ENCODE measurements at places on chromosomes 11 and 22.

DNA sequence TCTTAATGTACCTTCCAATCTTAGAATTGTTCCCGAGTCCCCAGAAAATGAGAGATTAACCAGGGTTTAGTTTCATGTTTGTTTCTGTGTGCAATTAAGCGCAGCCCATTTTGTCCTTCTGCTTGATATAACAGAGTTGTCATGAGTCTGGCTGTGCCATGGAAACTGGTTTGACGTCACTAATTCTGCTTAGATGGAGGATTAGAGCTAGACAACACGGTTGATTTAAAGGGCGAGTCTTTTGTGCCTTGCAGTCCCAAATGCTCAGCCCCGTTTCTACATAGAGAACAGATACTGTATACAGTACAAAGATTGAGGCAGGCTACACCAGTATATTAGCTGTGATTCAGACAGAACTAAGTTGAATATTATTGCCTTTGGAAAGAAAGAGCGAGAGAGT lies 45.5 kb upstream of the ALKBH3 start:
- peak; percentile 71 for DNase-seq

- DNase-seq, result no peak
These were observed 135.4 kb downstream of the OSBP2 start for GRCh38 chr22:30829901-30830550.

- no peak for DNase-seq
These were observed 101.7 kb downstream of the DEUP1 start for GRCh38 chr11:93432247-93432646.

DNA sequence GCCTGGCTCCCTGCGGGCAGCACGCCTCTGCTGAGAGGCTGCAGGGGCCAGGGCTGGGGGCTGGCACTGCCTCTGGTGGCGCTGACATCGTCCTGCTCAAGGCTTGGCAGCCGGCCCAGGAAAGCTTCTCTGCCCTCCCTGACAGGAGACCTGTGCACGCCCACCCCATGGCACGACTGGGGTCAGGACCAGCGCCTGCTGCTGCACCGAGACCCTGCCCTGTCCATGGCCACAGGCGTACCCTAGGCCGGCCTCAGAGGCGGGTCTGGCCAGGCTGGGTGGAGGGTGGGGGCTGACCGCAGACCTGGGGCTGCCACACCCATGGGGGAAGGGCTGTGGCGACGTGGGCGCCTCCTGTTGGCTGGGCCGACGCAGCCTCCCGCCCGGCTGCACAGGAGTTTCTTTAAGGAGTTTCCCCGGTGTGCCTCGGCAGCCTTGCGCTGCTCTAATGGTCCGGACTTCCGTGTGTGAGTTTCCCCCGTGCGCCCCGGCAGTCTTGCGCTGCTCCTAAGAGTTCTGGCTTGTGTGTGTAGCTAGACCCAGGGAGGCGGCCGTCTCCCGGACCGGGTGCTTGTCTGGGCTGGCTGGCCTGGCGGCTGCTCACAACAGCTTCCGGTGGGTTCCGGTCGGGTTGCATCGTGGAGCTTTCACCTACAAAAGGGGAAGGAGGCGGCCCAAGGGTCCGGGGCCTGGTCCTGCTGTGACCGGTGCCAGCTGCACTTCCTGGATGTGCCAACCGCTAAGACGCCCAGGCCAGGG lies 4.6 kb downstream of the TRABD start:
- peak; percentile 71 for DNase-seq

DNA sequence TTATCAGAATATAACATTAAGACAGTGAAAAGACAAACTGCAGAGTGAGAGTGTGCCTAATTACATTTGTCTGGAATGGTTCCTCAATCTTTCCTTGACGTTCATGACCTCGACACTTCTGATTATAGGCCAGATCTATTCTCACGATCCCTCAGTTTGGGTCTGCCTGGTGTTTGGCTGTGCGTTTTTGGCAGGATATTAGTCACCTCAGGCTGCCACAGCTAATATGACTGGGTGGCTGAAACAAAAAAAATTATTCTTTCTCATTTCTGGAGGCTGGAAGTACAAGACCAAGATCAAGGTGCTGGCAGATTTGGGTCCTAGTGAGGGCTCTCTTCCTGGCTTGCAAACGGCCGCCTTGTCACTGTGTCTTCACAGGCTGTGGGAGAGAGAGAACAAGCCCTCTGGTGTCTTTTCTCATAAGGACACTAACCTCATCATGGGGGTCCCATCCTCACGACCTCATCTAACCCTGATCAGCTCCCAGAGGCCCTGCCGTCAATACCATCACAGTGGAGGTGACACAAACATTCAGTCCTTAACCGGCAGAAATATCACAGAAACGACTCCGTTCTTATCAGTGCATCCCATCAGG lies 23.2 kb downstream of the IFITM10 start:
- no peak for DNase-seq

GRCh38 chr11:31106326-31106725 lies 263.2 kb downstream of the DCDC1 start:
- peak; percentile 88 for DNase-seq

DNA sequence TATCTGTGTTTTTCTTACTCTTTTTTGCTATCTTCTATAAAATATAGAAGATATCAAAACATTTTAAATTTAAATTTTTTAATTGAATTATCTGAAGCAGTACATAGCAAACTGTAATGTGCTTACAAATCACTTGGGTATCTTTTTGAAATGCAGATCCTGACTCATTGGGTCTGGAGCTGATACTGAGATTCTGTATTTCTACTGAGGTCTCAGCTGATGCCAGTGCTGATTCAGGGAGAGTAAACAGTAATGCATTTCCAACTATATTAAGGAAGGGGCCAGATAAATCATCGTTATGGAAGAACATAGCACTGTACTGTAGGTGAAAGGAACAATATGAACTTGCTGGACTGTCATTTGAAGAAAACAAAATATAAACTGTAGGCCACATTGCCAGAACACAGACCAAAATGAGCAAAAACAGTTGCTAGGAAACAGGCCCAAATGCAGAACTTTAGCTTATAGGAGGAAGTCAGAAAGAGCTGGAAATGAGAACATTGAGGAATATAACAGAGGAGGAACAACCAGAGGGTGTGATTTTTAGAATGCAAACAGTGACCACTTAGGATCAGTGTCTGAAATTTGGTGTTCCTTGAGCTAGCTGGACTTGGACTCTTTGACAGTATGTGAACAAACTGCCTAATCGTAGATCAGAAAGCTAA lies 3.3 kb downstream of the ARL14EP start:
- DNase-seq, result no peak

DNA sequence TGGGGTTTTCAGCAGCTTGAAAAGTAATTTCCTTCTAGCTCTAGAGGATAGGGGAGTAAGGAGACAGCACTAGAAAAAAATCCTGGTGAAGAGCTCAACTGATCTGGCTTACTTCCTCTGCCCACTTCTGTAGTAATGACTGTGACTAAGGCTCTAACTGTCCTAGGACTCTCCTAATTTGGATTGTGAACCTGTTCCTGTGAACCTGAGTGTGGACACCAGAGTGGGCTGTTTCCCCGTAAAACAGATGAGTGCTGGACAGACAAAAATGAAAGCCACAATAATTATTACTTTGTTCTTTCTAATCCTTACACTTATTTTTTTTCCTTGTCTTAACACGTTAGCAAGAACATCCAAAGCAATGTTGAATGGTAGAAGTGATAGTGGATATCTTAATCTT lies 154.1 kb downstream of the AASDHPPT start:
- no peak for DNase-seq

DNA sequence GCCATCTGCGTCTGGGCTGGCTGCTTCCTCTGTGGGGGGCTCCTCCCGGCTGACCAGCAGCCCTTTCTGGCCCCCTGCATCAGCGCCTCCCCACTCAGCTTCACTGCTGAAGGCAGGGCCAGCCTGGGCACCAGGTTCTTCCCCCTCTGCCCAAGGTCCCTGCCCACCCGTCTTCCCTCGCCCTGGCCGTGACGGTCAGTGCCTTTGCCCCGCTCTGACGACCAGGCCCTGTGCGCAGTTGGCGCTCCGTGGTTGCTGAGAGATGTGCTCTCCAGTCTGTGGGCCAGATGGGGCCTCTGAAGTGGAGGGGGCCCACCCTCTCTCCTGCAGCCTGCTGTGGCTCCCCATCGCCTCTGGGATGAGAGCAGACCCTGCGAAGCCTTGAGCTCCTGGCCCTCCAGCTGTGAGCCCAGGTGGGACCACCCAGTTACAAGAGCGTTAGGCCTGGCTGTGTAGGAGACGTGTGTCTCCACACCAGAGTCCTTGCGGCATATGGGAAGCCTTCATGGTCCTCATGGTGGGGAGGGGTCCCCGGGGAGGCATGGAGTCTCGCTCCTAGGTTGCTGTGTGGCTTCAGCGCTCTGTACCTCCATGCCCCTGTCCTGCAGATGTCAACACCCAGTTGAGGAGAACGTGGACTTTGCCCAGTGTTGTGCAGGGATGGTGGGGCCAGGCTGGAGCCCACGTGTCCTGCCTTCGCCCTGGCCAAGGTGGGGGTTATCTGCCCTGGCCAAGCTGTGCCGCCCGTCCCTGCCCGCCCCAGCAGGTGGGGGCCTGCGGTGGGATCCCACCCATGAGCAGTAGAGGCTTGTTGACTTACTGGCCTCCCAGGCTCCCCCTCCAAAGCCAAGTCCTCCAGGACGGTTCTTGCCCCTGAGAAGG lies 14.2 kb downstream of the LRP5 start:
- peak; percentile 40 for DNase-seq

DNA sequence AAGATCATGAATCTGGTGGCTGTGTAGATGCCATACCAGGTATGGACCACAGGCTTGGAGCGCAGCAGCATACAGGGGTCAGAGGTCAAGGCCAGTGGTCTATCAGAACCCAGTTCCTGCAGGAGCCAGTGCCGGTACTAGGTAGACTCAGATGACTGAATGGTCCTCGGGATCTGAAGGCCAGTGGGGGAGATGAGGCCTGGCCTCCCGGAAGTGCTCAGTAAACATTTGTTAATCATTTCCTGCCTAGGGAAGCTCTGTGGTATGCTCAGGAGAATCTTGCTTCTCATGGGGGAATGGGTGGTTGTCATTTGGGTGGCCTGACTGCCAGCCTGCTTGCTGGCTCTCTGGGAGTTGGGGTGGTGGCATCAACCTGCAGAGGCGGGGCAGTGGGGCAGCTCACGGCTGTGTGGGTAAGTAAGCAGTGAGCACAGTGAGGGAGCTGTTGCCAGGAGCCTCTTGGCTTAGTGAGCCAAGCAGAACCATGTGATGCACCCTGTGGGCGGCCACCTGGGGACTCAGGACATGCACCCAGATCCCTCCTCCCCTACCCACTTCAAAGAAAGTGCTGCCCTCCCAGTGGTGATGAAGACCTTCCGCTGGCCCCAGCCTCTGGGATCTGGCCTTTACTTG lies 33.0 kb downstream of the PTPRJ start:
- no peak for DNase-seq

DNA sequence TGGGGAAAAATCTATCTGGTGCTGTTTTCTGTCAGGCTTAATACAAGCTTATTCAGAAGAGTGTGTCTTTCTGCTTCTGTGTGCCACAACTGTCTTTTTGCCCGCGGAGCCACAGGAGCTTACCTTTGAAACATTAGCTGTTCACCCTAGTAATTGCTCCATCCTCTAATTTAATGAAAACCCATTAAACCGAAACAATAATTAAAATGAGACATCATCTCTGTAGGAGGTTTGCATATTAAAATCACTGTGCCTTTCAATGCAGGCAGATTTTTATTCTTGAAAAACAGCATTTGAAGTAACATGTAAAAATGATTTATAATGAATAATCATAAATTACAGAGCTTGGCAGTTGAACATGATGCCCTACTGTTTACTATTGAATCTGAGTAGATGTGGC lies 102.3 kb downstream of the NELL1 start:
- DNase-seq, result no peak

DNA sequence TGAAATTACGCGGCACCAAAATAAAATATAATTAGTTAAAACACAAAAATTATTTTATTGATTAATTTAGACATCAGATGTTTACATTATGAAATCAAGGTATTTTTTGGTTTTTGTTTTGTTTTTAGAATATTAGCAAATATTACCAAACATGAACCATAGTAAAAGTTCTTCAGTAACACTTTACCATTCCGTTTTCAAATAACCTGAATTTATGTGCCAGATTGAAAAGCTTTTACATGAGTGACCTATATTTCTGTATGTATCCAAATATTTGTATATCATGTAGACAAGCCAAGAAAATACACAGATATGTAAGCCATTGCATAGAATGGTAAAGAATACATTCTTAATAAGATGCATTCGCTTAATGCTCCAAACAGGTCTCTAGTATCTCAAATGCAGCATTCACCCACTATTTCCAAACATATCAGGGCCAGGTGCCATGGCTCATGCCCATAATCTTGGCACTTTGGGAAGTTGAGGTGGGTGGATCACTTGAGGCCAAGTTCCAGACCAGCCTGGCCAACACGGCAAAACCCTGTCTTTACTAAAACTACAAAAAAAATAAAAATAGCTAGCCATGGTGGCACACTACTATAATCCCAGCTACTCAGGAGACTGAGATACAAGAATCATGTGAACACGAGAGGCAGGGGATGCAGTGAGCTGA lies 102.4 kb upstream of the SERPIND1 start:
- peak; percentile 9 for DNase-seq
